ENCODE measurements at places on chromosomes 4 and X.

- no peak for DNase-seq
These were observed 500.5 kb upstream of the FTHL17 start for GRCh38 chrX:31572360-31572759.

DNA sequence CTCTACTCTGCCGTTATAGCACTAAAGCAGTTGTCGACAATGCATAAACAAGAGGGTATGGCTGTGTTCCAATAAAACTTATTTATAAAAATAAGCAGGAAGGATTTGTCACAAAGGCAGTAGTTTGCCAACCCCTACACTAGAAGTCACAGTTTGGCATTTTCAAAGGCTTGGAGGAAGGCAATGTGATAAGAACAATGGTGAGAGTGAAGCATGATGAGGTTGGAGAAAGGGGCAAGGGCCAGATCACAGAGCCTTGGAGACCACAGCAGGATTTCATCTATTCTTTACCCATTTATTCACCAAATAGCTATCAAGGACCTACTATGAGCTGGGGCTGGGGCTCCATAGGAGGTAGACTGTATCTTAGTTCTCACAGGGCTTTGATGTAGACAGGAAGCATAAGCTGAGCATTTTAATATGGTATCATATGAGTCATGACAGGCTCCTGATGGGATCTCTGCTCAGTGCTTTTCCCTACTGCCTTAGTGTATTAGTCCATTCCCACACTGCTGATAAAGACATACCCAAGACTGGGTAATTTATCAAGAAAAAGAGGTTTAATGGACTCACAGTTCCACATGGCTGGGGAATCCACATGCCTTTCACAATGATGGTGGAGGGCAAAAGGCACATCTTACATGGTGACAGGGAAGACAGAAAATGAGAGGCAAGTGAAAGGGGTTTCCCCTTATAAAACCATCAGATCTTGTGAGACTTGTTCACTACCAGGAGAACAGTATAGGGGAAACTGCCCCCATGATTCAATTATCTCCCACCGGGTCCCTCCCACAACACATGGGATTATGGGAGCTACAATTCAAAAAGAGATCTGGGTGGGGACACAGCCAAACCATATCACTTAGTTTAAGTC, 58.9 kb downstream of the PPM1K start:
- no peak for DNase-seq

DNA sequence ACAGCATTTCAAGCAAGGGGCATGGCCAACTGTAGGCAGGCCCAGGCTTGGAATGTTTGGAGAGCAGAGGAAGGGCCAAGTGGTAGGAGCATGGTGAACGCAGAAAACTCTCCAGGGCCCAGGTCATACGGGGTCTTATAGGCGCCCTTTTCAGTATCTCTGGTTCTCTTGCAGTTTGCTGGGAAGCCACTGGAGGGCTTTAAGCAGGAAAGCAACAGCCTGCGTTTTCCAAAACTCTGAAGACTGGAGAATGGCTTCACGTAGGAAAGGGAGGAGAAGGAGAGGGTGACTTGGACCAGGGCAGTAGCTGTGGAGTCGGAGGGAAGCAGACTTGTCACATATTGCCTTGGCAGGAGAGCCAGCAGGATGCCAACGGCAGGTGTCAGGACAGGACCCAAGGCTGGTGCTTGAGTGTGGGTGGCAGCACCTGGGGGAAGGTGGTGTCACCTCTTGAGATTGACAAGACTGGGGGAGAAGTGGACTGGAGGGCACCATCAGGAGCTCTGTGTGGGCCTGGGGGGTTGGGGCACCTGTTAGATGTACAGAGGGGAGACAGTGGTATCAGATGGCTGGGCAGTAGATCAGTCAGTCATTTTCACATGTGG, 21.9 kb downstream of the TKTL1 start:
- no peak for DNase-seq

- DNase-seq: no peak
These were observed 124.6 kb downstream of the DCHS2 start for GRCh38 chr4:154366956-154367355.

GRCh38 chr4:76955182-76955581, 5.6 kb downstream of the SEPTIN11 start:
- no peak for DNase-seq

GRCh38 chr4:93116624-93117023, 711.9 kb upstream of the ATOH1 start:
- DNase-seq: no peak
